ENCODE measurements at places on chromosomes 1 and 21.
A peak's percentile ranks its signal among the peaks of the same experiment; 100 is the strongest.

DNA sequence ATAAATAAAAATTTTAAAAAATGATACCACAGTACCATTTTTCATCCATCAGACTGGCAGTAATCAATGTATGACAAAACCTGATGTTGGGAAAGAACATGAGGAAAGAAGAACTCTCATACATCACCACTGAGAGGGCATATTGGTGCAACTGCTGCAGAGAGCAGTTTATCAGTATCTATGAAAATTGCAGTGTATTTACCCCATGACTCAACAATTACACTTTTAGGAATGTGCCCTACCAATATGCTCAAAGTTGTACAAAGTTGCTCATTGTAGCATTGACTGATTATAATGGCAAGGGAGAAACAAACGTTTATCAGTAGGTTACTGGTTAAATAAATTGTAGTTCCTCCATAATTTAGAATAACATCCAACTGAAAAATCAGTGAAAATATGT is 36.7 kb downstream of the CATSPERE start:
- no peak for DNase-seq

DNA sequence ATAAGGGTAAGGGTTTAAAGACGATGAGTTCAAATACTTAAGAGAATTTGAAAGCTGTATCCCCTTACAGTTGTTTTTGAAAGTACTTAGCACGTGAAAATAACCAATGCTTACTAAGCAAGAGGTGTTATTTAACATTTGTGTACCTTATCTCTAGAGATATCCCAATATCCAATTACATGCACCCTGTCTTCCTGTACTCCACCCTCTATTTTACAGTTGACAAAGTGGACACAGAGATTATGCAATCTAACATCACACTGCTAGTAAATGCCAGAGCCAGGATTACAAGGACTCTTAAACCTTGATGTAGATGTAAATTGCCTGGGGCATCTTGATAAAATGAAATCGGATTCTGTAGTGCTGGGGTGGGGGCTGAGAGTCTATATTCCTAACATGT is 72.0 kb downstream of the GDAP2 start:
- DNase-seq: no peak

- no peak for DNase-seq
These were observed 671.3 kb downstream of the MRPL39 start for GRCh38 chr21:24935991-24936390.

DNA sequence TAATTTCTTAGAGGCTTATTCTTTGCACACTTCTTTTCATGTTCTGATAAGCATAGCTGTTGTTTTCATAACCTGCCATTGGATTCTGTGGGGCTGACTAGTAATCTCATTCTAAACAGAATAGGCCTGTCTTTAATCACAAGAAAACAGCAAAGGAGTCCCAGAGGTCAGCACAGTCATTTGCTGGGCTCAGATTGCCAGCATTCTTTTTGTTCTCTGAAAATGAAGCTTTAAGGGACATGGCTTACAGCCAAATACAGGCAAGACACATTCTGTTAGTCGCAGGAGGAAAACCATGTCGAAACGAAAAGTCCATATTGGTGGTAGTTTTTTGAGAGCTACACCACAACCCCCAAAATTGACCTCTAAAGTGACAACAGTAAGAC is 75.0 kb downstream of the MRPS6 start:
- no peak for DNase-seq

DNA sequence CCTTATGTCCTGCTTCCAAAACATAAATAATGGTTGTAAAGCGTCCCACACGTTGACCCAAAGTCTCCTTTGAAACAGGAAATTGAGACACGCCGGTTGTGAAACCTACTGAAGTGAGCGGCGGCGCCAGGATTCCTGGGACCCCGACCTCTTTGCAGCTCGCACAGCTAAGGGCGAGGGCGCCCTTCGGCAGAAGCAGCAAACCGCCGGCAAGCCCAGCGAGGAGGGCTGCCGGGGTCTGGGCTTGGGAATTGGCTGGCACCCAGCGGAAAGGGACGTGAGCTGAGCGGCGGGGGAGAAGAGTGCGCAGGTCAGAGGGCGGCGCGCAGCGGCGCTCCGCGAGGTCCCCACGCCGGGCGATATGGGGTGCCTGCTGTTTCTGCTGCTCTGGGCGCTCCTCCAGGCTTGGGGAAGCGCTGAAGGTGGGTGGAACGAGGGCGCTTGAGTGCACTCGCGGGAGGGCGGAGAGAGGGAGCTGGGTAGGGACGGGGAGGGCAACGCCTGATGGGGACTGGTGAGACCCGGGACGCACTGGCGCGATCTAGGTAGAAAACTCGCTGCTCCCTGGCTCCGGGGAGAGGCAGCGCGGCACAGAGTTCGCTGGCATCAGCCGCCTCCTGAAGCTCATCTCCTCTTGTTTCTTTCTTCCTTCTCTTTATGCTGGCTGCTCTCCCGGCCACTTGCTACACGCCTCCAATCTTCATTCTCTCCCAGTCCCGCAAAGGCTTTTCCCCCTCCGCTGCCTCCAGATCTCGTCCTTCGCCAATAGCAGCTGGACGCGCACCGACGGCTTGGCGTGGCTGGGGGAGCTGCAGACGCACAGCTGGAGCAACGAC is at the start of gene CD1D:
TSS of gene CD1D (plus strand) at position 155 of the 836 bp plus-strand sequence. CDS start at position 362, 207 bp downstream.
- DNase-seq: peak; percentile 15

GRCh38 chr21:42572906-42573495 is 59.3 kb downstream of the SLC37A1 start:
- DNase-seq: no peak

GRCh38 chr1:27607239-27607804 is 3.4 kb upstream of the AHDC1 start:
- no peak for DNase-seq

GRCh38 chr1:184843732-184844495 is 89.3 kb upstream of the EDEM3 start:
- peak; percentile 56 for DNase-seq
